ENCODE measurements at places on chromosomes 1 and 21.

GRCh38 chr1:106465666-106466065 is 590.8 kb upstream of the PRMT6 start:
- no peak for DNase-seq

GRCh38 chr1:107491582-107491981 is 350.7 kb downstream of the NTNG1 start:
- DNase-seq = no peak

DNA sequence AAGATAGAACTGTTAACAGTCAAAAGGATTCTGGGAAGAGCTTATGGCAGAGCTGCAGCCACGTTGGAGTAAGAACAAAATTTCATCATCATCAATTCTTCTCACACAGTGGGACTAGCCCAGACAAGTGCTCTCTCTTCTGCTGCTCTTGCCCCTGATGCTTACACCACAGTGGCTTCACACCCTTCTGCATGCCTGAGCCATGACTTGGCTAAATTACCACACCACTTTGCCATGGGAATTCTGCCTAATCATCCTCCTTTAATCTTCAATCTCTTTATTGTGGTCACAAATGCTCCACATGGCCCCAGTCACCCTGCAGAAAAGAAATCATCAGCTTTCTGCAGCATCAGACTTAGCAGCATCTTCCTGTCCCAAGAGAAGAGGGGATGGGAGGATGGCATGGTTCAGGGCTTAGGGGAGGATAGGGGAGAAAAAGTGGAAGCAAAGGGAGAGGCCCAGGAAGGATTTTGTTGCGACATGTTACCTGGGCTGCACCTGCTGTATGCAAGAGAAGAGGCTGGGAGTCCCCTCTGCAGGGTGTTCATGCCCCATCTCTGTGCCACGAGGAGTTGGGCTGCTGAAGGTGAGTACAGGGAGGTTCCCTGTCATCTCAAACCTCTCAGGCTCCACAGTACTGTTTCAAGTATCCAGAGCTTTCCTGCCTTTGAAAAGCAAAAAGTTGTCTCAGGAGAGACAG is 9.0 kb upstream of the RPTN start:
- no peak for DNase-seq

- DNase-seq = no peak
Observed at GRCh38 chr1:165350840-165351239, 5.7 kb downstream of the LMX1A start.

- no peak for DNase-seq
Observed at GRCh38 chr1:46793126-46793525, 5.7 kb upstream of the CYP4B1 start.

DNA sequence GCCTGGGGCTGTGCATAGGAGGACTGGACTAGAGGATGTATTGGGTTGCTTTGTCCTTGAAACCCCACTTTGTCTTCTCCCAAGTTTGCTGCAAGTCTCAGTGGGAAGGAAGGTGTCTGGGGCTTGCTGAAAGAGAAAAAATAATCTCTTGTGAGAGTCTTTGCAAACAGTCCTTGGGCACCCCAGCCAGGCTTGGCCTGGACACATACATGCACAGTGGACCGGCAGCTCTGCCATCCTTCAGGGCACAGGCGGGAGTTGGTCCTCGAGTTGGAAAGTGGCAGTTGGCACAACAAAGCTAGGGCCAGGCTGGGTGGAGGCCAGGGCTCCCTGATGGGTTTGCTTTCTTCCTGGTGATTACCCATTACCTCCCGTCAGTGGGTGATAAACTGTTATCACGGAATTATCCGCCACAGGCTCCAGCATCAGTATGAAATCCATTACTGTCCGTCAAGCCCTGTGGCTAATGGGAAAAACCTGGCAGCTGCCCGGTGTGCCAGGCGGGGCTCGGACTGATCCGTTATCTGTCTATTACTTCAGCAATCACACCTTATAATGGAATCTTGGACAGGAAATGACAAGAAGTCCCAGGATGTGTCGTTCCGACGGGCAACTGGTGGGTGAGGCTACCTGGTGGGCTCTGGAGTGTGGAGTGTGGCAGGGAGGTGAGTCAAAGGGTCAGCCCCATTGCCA is 265.7 kb downstream of the GRIK3 start:
- DNase-seq = no peak

DNA sequence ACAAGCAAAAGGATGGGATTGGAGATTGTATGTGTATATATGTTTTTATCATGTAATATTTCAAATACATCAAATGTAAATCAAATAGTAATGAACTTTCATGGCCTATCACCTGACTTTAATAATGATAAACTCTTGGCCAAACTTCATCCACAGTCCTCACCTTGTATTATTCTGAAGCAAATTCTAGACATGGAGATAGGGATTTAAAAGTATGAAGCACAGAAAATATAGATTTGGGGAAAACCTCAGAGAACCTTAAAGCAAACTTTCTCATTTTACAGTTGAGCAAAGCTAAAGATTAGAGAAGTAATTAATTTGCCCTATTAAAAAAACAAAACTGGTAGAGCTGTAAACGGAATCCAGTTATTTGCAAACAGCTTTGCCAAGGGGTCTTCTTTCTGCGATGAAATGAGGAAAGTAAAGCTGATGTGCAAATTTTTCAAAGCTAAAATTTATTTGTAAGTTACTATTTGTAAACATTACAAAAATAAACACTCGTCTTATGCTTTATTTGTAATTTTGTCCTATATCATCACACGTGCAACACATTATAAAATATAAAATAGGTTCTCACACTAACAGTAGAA is 19.9 kb upstream of the KIF14 start:
- no peak for DNase-seq

DNA sequence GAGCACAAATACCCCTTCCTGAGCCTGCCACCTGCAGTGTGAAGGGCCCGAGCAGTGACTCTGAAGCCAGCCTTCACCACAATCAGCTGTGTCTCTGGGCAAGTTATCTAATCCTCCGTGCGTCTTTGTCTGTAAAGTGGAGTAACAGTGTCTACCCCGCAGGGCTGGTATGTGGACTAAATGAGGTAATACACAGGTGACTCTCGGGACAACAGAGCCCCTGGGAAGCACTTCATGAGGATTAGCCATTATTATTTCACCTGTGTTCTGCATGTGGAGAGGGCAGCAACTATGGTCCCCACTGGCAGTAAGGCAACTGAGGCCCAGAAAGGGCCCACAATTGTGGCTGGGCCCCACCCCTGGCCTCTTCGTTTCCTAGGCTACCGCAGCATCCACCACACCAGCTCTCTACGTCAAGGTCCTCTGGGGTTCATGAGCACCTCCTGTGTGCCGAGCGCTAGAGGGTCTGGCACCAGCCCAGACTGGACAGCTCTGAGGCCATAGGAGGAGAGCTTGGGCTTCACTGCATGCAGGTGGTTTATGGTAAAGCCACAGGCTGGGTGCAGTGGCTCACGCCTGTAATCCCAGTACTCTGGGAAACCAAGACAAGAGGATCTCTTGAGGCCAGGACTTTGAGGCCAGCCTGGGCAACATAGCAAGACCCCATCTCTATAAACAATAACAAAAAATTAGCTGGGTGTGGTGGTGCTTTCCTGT is 41.3 kb upstream of the LRP8 start:
- DNase-seq = no peak

- DNase-seq = no peak
Observed at GRCh38 chr1:3640121-3640837, 9.6 kb downstream of the WRAP73 start.

DNA sequence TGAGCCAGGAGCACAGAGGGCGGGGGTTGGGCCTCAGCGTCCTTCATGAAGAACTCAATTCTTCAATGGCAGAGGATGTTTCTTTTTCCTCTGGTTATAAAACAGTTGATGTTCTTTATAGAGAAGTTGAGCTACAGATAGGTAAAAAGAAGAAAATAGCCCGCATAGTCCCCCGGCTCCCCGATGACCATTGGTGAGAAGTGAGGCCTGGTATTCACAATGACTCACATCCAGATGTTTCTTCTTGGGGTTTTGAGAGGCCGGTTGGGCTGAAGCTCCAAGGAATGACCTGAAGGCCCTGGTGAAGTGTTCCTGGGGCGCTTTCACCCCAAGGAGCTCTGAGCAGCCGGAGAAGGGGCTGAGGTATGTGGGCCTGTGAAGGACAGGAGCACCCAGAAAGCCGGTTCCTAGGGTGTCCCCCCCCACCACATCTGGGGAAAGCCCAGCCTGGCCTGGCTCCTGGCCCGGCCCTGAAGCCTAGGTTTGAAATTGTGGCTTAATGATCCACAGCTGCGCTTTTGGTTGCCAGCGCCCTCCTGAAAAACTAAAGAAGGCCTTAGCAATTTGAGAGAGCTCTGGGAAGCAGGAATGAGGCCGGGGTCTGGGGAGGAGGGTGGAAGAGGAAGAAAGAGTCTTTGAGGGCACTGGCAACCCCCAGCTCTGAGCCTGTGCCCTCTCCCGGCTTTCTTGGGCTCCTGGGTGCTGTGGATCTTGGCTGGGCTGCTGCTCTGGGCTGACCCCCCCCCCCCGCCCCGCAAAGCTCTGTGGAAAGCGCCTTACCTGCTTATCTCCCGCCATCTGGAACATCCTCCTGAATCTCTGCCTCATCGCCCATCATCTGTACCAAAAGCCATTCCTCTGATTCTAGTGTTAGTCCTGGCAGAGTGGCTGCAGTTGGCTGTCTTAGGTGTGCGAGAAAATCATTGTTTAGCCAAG is 444.7 kb downstream of the CAMTA1 start:
- DNase-seq = no peak

- DNase-seq = no peak
Observed at GRCh38 chr1:15455522-15455921, 1.0 kb upstream of the CELA2A start.

Measured in stimulated activated CD8-positive, alpha-beta memory T cell treated with anti-CD3 and anti-CD28 coated beads, Interleukin-15, amount 100 ng/mL, for 1 hour (primary cell).